Fibroblast of skin of left quadriceps (primary cell): ENCODE measurements at places on chromosomes 3 and 15.

GRCh38 chr15:62770111-62770660 is 272.4 kb upstream of the TPM1 start:
- no peak for DNase-seq

DNA sequence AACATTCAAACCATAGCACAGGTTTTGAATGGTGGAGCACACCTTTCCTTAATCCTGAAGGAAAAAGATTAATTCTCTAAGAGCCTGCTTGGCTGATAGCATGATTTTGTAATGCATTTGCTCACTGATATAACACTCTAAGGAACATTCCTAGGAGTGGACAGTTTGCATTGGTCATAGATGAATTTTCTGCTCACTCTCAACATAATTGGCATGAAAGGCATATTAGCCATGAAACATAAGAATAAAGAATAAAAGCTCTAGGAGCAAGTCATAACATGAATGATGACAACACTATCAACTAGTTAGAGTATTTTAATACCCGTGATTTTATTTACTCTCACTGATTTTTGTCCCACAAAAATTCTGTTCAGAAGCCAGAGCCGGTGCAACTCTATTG is 34.3 kb upstream of the LRTM1 start:
- DNase-seq = no peak

DNA sequence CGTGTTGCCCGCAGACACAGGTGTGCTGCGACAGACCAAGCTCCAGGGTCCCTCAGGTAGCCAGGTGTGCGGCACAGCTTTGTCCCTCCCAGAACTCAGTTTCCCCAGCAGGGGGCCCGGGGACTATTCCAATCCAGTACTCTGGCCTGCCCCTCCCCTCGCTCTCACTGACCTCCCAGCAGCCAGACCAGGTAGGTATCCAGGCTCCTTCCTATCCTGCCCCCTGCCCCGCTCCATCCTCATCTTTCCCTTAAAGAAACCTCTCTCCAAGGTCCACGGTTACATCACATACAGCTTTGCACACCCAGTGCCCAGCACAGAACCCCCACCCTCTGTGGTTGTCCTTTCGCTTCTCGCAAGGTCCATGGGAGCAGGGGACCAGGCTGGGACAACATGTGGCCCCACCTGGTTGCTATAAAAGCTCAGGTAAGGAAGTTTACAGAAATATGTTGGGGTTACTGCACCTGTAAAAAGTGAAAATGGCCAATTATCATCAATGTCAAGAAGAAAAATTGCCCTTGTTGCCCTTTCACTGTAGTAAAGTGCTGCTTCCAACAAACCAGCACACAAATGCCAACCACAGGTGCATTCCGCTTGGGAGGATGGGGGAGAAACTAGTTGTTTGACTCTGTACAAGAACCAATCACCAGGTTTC is 7.3 kb upstream of the CYP11A1 start:
- DNase-seq = no peak

DNA sequence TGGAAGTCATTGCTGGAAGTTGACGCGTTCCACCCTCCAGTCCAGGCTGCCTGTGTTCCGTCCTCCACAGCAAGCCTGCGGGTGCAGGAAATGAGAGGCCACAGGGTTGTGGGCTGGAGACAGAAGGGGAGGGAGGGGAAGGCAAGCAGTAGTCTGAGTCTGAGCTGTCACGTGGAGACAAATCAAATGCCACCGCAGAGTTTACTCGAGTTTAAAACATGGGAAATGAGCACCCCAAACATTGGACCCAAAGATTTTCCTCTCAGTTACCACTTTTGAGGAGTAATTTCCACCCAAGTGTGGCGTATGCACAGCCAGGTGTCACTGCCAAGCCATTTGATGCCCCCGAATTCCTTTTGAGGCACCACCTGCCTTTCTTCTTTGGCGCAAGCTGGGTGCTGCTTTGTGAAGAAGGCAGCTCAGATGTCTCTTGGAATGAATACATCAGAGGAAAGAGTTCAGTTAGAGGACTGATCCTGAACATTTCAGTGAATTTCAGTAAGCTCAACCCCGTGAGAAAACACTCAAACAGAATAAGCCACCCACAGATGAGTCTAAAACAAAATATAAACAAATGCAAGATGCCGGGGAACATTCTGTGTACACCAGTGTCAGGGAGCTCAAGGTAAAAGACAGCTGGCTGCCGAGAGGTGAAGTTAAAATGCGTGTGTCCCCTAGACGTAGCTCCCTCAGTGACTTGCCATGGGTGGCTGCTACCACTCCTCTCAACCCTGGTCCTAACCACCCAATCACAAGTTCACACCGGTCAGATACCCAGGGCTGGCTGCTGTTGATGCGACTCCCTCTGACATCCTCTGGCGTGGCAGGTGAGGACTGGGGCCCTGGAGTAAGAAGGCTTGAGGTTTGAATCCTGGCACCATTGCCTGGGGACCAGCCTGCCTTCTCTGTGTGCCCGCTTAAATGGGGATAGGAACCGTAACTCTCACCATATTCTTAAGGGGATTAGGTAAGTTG is 203.8 kb downstream of the UACA start:
- no peak for DNase-seq

GRCh38 chr3:151798466-151798865 is 15.4 kb upstream of the AADAC start:
- peak; percentile 27 for DNase-seq

DNA sequence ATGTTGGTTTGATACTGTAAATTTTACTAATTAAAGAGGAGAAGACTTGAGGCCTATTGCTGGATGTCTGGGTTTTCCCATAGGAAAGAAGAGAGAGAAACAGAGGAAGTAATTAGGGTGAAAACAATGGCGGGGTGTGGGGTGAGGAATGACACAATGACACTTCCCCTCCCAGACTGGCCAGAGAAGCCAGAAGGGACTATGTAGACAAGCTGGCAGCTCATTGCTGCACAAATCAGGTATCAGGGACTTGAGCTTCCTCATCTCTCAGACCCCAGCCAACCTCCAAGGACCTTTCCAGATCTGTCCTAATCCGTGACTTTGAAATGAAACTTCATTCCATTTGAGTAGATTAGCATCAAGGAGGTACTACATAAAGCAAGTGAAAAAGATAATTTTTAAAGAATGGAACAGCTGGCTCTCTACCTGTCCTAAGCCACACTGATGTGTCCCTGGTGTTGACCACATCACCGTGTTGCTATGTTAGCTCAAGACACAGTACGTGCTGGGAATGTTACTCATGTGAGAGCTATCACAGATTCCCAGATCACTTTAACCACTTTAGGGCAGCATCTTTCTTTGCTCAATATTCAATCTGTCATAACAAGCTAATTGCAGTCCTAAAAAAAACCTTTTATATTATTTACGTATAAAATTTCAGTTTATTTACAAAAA is 22.2 kb downstream of the TMEM212 start:
- DNase-seq = no peak

DNA sequence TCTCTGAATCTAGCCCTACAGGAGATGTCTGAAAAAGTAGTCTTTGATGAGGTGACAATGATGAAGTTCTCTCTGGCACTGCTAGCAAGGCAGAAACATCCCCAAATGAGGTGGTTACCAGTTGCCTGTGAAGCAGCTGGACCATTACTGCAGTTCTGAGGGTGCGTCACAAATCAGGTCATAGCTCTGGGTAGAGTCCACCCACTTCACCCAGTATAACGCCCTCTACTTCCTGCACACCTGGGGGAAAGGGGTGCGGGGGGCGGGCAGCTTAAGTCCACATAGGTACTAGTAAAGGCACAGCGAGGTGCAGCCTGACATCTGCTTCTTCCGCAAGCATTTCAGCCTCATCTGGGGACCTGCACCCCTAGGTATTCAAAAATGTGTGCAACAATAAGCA is 13.4 kb upstream of the SATB1 start:
- no peak for DNase-seq
